H1 (cell line): ENCODE measurements at places on chromosomes 1 and 21.

DNA sequence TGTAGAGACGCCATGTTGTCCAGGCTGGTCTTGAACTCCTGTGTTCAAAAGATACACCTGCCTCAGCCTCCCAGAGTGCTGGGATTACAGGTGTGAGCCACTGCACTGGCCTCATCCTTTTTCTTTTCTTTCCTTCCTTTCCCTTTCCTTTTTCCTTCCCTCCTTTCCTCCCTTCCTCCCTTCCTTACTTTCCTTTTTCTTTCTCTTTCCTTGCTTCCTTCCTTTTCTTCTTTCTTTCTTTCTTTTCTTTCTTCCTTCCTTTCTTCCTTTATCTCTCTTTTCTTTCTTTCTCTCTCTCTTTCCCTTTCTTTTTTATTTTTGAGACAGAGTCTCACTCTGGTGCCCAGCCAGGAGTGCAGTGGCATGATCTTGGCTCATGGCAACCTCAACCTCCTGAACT lies 5.8 kb downstream of the FAM229A start:
- no peak for DNase-seq

DNA sequence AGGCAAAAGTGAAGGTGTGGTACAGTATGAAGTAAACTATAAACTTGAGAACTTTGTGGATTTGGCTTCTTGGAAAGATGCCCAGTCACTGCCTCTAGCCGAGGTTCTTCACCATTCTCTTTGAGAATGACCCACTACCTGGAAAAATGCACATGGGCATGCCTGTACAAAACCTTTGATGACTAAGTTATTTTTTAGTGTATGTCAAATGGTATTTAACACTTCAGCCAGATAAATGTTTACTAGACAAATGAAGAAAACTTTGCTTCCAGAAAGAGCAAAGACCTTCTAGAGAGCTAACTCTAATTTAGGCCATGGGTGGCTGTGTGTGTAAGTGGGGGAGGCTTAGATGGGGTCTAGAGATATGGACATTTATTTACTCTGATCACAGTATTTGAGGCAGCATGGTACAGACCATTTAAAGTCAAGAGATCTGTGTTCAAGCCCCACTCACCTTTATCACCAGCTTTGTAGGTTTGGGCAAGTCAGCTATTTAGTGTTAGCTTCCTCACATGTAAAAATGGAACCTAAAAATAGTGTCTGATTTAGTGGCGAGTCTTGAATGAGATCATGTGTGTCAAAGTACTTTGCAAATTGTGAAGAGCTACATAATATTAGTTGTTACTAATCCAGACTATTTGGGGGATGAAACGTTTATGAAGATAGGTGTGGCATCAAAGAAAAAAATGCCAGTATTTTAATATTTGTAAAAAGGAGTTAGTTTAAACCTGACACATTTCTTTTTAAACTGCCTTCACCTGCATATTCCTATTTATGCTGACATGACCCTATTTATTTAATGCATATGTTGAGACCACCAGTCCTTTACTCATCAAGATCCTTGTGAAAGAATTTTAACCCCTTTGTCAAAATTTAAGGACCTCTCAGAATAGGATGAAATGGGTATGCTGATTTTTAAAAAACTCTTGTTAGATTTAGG lies 20.2 kb downstream of the NFYC start:
- no peak for DNase-seq

DNA sequence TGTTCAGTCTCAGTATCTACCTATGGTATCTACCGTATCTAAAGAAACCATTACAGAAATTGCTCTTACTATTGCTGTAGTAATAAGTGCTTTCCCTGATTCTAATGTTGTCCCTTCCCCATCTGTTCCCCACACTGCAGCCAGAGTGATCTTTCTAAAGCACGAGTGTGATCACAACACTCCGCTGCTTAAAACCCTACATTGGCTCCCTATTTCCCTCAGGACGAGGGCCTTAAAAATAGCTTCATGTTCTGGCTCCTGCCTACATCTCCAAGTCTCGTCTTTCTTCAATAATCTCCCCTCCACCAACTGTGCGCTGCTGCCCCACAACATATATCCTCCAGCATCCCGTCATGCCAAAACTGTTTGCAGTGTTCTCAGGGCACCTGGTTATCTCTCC lies 150.6 kb downstream of the SDCCAG8 start:
- no peak for DNase-seq

DNA sequence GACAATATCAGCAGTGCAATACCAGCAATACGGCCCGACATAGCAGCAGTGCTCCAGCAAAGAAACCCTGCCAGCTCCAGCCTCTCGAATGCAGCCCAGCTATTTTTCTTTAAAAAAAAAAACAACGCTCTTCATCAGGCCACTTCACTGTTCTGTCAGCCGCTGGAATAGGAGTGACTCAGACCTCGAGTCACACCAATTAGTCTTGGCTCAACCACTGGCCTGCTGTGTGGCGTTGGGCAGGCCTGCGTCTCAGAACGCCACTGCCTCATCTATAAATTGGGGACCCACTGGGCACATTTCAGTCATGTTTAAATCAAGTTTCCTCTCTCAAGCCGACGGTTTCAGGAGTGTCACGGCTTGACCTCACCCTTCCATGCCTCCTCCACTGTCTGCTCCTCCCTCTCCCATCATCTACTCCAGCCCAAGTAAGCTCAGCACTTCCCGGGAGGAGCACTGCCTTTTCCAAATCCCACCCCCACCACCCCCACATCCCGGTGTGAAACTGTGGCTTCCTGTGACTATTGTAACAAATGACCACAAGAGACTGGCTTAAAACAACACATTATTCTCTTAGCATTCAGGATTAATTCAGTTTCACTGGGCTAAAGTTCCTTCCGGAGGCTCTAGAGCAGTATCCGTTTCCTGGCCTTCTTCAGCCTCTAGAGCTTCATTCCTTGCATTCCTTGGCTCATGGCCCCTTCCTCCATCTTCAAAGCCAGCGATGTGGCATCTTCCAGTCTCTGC lies 71.9 kb upstream of the EFHD2 start:
- no peak for DNase-seq

- DNase-seq: no peak
Observed at GRCh38 chr1:154996966-154997701, 3.7 kb downstream of the LENEP start.

DNA sequence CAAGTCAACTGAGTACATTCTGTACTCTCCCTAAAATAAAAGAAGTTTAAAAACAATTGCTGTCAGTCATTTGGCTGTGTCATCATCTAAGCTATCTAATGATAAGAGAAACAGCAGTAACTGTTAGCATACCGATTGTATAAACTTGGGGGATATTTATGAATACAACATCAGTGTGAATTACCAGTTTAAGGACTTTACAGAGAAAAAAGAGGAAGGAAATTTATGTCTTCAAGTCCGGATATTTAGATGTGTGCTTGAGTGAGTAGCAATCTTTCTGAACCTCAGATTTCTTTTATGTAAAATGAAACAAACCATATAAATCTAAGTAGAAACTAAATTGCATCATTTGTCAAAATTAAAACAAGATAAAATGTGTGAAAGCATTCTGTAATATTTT lies 1557.0 kb downstream of the MRPL39 start:
- no peak for DNase-seq

- no peak for DNase-seq
Observed at GRCh38 chr1:172149346-172149745, 271.1 kb upstream of the C1orf105 start.

DNA sequence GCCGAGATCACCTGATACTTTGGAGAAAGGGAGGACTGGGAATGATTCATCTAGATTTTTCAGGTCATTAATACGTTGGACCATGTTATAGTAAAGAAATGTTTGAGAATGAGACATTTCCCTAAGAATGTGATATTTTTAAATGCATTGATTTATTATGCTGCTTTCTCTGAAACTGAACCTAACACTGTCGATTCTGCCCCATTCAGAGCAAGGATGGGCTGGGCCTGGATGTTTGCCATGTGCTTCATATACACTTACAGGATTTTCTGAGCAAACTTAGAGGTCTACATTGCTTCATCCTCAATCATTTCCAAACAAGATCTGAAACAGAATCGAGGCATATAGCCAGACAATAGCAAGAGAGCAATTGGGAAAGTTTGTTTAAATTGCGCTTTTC lies 183.3 kb downstream of the CRB1 start:
- no peak for DNase-seq

GRCh38 chr1:214718724-214719123 lies 115.7 kb downstream of the CENPF start:
- no peak for DNase-seq

- DNase-seq: no peak
Observed at GRCh38 chr1:223639331-223639749, 26.2 kb downstream of the CAPN8 start.

DNA sequence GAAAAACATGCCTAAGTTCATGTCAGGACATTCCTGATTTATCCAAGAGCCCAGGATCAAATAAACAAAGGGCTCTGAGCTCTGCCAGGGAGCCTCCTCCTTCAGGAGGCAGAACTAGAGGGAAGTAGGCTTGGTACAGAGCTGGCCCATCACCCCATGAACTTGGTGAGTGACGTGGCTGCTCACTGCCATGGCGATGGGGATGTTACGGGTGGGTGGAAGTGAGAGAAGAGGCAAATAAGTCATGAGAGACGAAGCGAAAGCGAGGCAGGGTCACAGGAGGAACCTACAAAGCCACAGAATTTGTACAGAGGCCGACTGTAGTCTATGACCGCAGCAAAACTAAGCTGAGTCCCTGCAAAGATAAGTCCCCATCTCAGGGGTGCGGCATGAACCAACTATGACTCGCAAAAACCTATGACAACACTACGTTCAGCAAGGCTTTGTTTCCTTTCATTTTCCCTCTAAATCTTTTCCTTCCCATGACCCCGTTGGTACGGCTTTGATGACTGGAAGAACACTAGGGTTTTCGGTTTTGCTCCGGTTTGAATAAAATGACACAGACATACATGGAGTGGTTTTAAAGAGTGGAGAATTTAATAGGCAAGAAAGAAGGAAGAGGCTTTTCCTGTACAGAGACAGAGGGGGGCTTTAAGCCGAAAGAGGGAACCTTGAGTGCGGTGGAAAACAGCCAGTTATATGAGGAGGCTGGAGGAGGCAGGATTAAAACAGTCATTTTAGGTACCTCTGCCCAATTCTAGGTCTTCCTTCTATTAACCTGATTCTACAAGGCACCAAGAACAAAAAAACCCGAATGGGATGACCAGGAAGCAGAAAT lies 74.1 kb downstream of the CD46 start:
- no peak for DNase-seq
